ENCODE measurements at places on chromosomes 5 and 9.

DNA sequence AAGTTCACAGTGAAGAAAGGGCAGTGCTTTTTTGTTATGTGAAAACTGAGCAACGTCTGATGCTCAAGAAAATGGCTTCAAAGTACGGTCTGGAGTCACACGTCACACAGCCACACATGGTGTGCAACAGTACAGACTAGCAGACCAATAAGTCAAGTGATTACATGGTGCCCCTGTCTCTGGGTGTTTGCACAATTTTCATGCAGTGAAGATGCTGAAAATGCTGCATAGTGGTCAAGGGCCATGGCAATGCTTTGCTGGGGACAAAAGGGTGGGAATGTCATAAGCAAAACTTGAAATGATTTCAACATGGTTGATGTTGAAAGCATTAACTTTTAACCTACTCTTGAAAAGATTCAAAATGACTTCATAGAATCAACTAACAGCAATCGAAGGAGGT, 231.2 kb downstream of the EBF1 start:
- DNase-seq = no peak

DNA sequence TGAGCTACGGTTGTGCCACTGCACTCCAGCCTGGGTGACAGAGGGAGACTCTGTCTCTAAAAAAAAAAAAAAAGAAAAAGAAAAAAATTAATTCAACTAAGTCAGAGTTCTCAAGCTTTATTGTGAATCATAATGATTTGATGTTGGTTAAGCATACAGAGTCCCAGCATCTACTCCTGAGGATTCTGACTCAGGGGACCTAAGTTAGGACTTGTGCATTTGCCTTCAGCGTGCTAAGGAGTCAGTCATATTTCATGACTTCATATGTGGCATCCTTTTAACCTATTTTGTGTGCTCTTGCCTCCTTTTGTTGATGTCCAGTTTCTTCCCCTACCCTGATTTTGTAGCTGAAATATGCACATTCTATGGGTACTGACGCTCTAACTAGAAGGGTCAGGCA, 2.9 kb downstream of the MYOZ3 start:
- no peak for DNase-seq

DNA sequence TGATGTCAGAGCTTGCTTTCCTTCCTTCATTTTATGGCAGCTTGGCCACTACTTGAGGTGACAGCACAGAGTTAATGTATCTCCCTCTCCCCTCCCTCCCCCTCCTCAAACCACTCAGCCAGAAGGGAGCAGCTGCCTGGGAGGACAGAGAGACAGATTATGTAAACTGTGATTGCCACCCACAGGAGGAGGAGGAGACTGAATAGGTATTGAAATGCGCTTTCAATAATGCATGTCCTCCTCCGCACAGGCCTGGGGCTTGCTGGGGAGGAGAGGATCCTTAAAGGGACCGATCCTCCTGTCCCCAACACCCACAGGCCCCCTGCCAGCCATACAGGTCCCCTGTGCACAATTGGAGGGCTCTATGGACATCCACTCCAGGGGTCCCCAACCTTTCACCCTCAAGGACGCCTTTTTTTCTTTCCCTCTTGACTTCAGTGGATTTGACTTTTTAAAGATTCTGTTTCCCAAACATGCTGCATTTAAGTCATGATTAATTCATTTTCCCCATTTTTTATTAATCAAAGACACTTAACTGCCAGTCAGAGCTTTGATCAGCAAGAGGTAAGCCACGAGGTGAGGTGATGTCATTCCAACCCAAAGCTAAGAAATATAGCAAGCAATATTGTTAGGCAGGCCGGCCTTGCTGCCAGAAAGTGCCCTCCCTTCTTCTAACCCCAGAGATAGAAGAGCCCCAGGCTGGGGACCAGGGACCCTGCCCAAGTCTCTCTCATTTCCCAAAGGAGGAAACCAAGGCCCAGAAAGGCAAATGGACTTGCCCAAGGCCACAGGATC, 47.5 kb upstream of the CPLX2 start:
- no peak for DNase-seq

- DNase-seq = no peak
These were observed 163.9 kb upstream of the DMRT1 start for GRCh38 chr9:677461-678097.

- no peak for DNase-seq
These were observed 433.5 kb downstream of the KIAA0825 start for GRCh38 chr5:94184870-94185269.

- no peak for DNase-seq
These were observed 133.6 kb downstream of the OXCT1 start for GRCh38 chr5:41736641-41737040.

GRCh38 chr5:137372773-137373160, 126.4 kb downstream of the SPOCK1 start:
- DNase-seq = no peak

- DNase-seq = no peak
These were observed 72.8 kb downstream of the ADAMTS2 start for GRCh38 chr5:179272326-179273072.

- no peak for DNase-seq
These were observed 212.0 kb downstream of the DEPDC1B start for GRCh38 chr5:60487885-60488442.
